NCI-H524 (cell line): ENCODE measurements at places on chromosomes 3 and 15.

- no peak for DNase-seq
These were observed 14.4 kb downstream of the ATP10A start for GRCh38 chr15:25848784-25849156.

DNA sequence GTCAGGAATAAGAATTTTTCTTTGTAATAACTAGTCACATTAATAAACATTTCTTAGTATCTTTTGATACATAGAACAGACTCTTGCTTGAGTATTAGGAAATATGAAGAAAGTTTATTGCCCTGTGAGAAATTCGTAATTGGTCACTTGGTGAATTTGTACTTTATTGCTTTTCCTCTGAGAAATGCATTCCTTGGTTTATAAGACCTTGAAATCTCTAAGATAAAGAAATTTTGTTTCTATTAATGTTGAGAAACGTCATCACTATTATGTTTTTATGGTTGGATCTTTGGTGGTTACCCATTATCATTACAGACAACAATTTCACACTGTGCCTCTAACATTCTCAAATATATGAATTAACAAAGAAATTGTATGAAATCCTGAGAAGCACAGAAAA is 652.0 kb upstream of the NECTIN3 start:
- no peak for DNase-seq

DNA sequence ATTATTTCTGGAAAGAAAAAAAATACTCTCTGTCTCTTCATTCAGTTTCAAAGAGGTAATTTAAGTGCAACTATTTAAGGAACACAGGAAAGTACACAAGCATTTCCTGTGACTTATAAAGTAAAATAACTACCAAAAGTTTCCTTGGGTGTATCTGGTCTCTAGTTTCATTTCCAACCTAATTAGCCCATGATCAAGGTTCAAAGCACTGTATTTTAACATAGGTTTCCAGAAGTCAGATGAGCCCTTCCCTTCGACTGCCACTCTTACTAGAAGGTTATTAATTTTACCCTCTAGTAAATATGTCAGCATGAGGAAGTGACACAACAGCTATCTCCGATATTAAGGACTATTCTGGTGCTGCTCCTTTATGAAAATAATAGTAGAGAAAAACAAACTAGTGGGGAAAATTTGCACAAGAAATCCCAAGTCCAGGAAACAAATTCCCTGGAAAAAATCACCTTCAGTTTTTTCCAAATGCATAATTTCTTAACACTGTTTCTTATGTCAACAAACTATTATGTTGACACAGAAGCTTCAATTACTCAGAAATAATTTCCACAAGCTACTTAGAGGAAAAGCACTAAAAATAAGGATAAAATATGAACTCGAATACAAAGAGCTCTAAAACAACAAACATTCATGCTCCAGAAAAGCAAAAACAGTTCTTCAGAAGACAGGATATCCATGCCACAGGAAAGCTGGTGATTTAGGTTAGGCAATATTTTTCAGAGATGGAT is 35.3 kb downstream of the CCPG1 start:
- no peak for DNase-seq

DNA sequence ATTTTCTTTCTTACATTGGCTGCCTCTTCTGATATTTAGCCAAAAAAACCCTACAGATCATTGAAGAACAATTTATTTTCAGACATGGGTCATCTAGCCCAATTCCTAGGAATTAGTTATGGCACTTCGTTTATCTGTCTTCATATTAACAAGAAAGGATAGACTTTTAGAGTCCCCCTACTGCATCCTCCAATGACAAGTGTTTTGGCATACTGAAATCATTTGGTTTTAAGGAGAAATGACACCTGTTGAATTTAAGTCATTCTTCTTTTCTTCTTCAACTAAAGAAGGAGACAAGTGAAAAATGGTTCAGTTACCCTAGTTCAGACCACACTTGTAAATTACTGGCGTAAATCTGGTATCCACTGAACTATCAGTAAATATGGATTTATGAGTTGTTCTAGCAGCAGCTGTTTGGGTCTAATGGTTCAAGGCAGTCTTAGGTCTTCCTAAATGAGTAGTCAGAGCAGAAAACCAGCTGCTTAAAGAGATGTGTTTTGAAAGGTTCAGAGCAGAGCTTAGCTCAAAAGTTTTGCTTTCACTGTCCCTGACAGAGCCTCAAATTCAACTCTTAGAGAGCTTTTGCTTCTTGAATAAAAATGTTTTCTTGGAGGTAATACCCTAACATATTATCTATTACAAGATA is 5.6 kb downstream of the VGLL3 start:
- no peak for DNase-seq

DNA sequence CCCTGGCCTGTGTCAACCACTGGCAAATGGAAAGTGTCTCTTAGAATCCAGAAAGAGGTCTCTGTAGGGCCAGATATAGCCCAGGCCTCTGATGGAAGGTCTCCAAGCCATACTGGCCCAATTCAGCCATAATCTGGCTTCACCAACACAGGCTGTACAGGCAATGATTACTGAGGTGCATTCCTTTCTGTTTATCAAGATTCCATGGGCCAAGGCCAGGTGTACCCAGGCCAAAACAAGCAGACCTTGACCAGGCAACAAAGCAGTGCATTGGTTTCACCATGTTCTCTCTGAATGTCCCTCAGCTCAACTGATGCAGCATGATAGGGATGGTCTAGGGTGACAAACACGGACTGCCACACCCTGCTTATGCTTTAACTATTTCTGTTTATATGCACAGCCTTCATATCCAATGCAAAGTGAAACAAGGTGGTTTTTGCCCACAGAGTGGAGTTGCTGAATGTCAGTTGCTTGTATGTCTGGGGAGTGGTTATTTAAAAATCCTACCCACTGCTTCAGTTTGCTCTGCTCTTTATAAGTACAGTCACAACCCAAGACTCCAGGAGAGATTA is 25.2 kb downstream of the CCNL1 start:
- no peak for DNase-seq

DNA sequence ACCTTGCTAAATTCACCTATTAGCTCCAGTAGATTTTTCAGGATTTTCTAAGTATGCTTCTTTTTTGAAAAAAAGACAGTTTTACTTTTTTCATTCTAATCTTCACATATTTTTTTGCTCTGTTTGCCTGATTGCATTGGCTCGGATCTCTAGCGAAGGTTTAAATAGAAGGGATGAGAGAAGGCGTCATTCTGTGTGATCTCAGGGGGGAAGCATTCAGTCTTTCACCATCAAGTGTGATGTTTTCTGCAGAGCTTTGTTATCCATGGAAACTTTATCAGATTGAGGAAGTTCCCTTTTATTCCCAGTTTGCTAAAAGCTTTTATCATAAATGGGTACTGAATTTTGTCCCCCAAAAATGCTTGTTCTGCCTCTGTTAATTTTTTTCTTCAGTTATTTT is 120.3 kb downstream of the LRRK1 start:
- DNase-seq = no peak

GRCh38 chr3:34920806-34921205 is 718.5 kb upstream of the ARPP21 start:
- no peak for DNase-seq

- DNase-seq = no peak
These were observed 33.2 kb downstream of the SLC12A8 start for GRCh38 chr3:125179143-125179883.
